ENCODE measurements at places on chromosomes 6 and 20. TPM values are rescaled to one million over a fixed set of nuclear protein-coding genes. Genes with fewer than 3 reads are reported as not detected.

NCOA3 gene
- total RNA-seq, result 26.8 TPM

STXBP5 gene
- 12.2 TPM for total RNA-seq

PTPRT gene
- not detected for total RNA-seq

HAO1 gene
- not detected for total RNA-seq

GRCh38 chr6:146111881-146112450 lies 83.1 kb downstream of the GRM1 start:
- no peaks in the 10 kb centered on the region for H3K4me1 ChIP-seq
- no peaks in the 10 kb centered on the region for H3K36me3 ChIP-seq
- no peak overlapping the region for H3K27ac ChIP-seq
- DNase-seq, result no peak
- H3K27me3 ChIP-seq, result no peaks in the 10 kb centered on the region

DNA sequence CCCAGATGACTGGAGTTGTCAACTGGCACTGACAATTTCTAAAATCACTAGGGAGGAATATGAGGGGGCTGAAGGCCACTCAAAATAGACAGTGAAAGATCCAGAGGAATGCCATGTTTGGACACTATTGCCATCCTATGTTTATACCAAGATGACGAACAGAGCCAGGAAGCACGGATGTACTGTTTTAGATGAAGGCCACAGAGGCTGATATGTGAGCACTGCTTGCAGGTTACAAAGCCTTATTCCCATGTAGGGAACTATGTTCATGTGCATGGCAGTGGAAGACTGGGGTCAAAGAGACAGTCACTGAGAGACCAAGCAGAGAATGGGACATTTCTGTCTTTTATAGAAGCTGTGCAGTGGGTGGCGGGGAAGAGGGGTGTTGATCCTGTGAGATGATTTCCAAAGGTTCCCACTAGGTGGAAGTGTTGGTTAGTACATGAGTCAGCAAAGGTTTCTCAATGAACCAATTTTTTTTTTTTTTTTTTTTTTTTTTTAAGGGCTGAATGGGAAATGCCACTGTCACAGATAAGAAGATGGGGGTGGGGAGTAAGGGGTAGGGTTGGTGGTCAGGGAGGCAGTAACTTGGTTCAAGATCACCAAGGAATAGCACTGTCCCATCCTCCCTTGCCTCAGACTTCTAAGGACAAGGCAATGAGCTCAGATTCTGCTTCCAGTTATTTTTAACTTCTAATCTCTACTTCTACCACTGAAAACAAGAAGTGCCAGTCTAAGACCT lies 46.7 kb upstream of the MOCS1 start:
- H3K36me3 ChIP-seq, result no peaks in the 10 kb centered on the region
- no peaks in the 10 kb centered on the region for H3K4me1 ChIP-seq
- H3K4me3 ChIP-seq, result no peak overlapping the region

GRCh38 chr6:143515061-143515760 lies 3.7 kb upstream of the FUCA2 start:
- H3K4me3 ChIP-seq, result no peak overlapping the region
- H3K27me3 ChIP-seq, result no peaks in the 10 kb centered on the region
- peaks cover 3% of the 10 kb centered on the region for H3K4me1 ChIP-seq
- no peak for DNase-seq
